ENCODE measurements at places on chromosomes 4 and X.
A peak's percentile ranks its signal among the peaks of the same experiment; 100 is the strongest.

DNA sequence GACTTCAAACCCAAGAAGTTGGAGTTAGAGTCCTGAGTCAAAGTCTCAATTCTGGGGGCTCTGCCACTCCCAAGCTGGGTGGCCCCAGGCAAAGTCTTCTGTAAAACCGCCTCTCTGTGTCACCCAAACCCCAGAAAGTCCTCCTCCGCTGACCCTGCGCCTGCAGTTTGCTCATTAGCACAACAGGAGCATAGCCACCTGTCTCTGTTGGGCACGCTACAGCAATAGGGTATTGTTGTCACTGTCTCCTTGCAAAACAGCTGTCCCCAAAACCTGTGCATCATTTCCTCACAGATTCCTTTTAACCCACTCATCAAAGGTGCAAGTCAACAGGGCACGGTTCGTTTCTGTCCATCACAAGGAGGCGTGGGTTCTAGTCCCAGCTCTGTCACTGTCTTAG, 8.0 kb upstream of the DGAT2L6 start:
- no peak for DNase-seq

- DNase-seq = no peak
These were observed 7.7 kb downstream of the OCIAD2 start for GRCh38 chr4:48898733-48899431.

DNA sequence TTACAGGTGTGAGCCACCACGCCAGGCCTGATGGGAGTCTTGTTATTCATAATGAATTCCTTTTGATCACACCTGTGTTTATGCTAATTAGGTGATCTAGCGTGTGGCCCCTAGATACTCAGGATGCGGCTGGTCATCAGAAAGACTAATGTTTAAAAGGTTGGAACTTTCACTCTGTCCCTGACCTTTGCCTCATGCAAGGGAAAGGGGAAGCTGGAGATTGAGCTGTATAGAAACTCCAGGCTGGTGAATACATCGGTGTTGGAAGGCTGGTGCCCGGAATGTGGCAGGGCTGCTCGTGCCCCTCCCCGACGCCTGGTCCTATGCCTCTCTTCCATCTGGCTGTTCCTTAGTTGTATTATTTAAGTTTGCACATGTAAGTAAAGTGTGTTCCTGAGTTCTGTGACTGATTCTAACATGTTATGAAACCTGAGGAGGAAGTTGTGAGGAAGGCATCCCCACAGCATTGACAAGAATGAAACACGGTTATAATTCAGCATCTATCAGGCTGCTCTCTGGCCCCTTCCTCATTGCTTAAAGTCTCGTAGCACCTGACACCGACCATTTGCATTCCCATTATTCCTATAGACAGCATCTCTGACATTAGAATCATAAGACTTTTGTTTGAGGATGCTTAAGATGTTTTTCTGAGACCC, 28.9 kb downstream of the CASP3 start:
- no peak for DNase-seq

DNA sequence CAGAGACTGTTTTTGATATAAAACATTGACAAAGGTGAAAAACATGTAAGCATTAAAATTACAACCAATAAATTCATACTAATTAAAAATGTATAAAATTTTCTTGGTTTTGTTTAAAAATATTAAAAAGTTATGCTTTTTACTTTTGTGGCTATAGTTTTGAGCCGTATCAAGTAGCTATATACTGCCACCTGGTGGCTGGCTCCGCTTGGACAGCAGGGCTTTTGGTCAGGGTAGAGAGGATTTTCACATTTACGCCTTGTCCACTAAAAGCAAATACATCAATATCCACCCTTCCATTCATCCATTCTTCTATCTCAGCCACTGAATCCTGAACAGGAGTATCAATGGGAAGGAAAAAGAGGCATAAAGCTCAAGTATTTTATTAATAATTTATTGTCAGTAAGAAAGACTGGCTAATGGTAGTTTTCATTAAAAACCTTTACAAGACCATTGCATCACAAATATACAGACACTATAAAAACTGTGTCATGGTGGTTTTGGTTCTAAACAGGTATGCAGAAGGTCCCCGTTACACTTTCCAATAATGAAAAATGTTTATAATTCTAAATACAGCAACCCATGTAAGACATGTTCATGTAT, 32.1 kb upstream of the MTNR1A start:
- peak; percentile 41 for DNase-seq

- no peak for DNase-seq
These were observed 32.4 kb downstream of the PPARGC1A start for GRCh38 chr4:23857367-23857959.

DNA sequence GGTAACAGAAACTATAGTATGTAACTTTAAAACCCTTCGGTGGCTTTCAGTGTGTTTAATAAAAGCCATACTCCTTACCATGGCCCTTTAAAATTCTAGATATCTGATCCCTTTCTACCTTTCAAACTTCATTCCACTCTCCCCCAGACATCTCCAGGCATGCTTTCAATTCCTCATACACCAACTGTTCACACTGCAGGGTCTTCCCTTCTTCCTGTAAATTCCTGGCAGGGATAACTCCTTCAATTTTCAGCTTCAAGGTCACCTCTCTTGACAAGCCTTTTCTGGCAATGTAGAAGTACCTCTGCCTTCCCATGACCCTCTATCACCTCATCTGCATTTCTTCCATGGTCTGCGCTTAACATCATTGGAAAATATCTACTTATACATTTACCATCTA, 60.8 kb downstream of the WDFY3 start:
- no peak for DNase-seq

GRCh38 chr4:82559735-82560120, 2.1 kb downstream of the TMEM150C start:
- DNase-seq = no peak
